ENCODE measurements at places on chromosomes 1 and 21.

DNA sequence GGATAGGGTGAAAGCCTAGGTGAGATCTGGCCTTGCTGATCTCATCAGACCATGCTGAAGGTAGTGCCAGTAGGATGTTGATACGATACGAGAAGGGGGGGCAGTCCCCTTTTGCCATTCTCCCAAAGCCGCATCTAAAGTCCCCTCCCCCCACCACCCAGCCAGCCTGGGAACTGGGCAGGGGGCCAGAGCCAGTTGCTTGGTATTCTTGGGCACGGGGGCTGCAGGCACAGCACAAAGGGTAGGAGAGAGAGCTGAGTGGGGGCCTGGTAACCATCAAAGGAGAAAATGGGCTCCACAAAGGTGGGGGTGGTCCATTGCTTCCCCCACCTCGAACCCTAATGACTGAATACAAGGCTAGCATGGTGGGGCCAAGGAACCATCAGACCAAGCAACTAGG lies 5.4 kb downstream of the PEA15 start:
- DNase-seq = no peak

- DNase-seq = no peak
Measured at GRCh38 chr21:45405819-45406762, 1.1 kb downstream of the COL18A1 start.

- DNase-seq = no peak
Measured at GRCh38 chr1:41641941-41642527, 157.6 kb upstream of the EDN2 start.

DNA sequence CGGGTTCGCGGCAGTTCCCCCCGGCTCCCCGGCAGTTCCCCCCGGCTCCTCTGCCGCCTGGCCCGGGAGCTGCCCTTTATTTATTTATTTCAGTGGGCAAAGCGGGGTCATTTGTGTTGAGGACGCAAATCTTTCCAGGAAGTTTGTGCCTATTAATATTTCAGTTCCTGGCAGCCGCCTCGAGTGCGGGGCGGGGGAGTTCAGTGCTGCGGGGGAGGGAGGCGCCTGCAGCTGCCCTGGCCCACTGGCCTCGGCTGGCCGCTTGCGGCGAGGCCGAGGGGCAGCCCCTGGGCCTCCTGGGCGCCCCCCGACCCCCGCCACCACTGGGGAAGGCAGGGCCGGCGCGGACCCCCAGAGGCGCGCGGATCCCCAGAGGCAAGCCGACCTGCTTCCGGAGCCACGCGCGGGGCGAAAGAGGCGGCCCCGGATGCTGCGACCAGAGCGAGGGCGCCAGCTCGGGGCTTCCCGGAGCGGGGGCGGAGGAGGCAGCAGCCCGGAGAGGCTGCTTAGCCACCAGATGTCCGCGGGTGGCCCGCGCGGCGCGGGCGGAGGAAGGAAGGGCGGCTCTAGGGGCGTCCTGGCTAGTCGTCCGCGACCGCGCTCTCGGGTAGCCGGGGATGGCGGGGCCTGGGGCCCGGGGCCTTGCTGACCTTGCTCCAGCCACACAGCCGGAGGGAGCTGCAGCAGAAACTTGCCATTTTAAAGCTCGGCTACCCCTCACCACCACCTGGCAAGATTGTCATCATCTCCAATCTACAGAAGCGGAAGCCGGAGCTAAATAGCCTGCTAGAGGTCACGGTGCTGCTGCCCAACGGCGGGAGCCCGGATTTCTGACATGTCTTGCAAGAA lies 48.0 kb downstream of the H3-3A start:
- DNase-seq = peak; percentile 55

- no peak for DNase-seq
Measured at GRCh38 chr1:175802407-175803123, 59.2 kb upstream of the TNR start.

DNA sequence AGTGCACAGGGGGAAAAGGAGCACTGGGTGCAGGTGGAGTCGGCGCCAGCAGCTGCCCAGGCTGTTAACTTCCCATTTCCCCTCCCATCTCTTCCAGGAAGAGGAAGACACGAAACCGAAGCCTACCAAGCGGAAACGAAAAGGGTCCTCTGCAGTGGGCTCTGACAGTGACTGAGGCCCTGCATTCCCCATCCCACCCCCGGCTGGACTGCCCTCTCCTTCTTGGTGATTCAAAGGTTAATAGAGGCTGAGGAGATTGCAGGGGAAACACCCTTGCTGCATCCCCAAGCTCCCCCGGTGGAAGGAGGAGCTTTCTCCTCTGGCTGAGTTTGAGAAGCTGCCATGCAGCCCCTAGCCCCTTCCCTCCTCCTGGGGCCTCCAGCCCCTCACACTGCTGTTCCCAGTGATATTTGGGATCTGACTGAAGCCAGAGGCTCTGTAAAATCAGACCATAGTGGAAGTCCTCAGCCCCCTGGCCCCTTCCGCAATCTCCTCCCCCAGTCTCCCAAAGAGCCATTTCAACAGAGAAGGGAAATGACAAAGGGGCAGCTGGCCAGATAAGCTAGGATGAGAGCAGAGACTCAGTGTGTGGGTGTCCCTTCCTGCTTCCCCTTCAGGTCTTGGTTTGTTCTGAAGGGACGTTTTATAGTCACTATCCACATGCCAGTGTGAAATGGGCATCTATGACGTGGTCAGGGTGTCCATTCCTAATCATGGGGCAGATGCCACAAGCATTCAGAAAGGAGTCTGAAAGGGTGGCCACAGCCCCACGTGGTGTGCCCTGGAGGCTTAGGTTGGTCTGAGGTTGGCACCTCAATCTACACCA lies 1.9 kb upstream of the SLC27A3 start:
- no peak for DNase-seq

DNA sequence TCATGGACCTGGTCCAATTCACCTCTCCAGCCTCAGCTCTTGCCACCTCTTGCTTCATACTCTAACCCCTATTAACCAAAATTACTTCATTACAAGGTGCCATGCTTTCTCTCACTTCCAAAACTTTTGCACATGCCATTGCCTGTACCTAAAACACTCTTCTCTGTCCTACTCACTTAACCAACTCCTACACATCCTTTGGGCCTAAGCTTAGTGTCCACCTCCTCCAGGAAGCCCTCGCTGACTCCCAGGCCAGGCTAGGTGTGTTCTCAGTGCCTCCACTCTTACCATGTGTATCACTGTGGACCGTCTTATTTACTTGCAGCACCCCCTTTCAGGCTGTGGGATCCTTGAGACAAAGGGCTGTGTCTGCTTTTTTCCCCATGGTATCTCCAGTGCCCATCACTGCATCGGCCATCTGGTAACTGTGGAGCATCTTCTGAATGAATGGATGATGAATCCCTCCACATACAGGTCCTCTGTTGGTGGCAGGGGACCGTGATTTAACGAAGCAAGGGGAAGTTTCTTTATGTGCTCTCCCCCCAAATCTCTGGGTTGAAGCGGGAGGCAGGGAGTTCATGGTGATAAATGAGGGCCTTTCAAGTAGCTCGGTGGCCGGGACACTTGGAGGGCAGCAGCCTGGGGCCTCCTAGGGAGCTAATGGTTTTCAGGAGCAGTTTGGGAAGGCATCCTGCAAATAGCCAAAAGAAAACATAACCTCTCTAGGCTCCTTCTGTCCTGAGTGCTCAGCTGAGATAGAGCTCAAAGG lies 111.9 kb downstream of the TRABD2B start:
- no peak for DNase-seq

GRCh38 chr1:197342044-197342565 lies 74.1 kb downstream of the CRB1 start:
- no peak for DNase-seq

DNA sequence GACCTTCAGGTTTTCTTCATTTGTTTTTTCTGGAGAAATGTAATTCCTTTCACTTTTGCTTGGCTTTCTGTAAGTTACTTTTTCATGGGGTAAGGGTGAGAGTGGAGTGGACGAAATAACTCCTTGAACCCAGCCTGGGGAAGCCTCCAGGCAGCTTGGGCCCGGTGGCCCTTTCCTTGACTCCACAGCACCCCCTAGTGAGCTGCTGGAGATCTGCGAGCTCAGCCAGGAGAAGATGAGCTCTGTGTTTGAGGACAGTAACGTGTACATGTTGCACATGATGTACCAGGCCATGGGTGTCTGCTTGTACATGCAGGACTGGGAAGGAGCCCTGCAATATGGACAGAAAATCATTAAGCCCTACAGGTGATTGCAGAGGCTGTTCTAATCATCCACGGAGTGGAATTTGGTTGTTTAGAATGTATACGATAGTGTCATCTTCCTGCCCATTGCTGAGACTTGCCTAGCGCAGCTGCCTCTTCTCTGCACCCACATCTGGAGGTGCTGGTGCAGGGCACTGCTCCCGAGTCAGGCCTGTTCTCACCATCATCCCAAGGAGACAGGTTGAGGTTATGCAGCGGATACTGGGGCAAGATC lies 51.0 kb downstream of the SMYD2 start:
- DNase-seq = peak; percentile 19

GRCh38 chr1:42825036-42825851 lies 8.0 kb upstream of the SVBP start:
- no peak for DNase-seq

GRCh38 chr1:23909412-23909811 lies 3.8 kb downstream of the CNR2 start:
- DNase-seq = no peak

DNA sequence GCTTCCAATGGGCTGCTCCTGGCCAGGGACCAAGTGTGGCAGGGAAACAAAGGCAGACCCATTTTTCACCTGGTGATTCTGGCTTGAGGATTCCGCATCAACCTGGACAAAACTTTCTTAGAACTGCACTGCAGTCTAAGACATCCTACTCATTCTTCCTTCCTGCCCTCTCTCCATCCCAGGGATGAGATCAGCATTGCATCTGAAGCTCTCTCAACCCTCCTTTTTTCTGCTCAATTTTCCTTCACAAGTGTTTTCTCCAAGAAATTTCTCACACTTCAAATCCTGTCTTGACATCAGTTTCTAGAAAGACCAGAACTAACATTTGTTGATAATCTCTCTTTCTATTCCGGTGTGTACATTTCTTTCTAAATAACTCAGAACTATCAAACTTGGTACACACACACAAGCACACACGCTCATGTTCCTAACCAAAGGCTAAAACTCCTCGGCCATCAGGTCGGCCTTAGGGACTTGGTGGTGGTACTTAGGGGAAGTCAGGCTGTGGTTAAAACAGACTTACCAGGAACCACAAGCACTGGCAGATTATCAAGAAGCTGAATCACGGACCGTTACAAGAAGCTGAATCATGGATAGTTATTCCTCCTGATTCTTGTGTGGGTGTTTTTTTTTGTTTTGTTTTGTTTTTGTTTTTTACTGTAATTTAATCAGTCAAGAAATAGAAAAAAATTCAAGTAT lies 21.0 kb upstream of the CXADR start:
- no peak for DNase-seq

DNA sequence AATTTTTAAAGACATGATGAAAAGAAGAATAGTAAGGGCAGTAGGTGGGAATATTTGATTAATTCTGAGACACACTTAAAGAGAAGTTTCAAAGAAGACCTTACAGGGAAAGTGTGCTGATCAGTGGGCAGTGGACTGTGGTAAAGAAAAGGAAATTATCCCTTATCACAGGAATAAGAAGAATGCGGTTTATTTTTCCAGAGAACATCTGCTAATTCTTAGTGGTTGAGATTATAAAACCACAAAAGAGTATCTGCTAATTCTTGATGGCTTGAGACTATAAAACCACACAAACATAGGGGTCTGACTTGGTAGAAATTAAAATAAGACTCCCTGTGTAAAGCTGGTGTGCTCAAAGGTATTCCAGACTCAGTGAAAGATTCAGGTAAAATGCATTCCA lies 60.0 kb upstream of the KCTD3 start:
- no peak for DNase-seq

DNA sequence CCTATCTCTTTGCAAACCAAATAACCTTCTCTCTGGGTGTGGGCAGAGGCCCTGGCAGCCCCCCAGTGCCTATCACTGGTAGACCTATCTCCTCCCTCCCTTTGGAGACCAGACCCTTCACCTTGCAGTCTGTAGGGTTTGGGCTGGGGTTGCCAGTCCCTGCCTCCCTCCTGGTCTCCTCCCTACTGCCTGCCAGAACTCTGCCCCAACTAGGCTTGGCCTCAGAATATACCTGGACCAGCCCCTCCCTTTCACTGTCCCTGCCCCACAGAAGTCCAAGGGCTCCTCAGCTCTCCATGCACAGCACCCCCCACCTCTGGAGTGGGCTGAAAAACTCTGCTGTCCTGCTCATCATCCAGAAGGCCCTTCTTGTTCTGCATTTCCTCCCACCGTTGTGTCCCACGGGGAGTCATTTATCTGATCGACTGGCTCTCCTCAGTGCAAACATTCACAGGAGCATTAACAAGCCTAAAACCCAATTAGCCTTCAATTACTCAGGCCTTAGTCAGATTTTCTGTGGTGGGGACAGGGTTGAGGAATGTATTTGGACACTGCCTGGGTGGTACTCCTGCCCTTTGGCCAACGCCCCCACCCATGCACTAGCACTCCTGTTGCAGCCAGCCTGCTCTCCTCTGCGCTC lies 27.7 kb upstream of the DMBX1 start:
- DNase-seq = no peak

DNA sequence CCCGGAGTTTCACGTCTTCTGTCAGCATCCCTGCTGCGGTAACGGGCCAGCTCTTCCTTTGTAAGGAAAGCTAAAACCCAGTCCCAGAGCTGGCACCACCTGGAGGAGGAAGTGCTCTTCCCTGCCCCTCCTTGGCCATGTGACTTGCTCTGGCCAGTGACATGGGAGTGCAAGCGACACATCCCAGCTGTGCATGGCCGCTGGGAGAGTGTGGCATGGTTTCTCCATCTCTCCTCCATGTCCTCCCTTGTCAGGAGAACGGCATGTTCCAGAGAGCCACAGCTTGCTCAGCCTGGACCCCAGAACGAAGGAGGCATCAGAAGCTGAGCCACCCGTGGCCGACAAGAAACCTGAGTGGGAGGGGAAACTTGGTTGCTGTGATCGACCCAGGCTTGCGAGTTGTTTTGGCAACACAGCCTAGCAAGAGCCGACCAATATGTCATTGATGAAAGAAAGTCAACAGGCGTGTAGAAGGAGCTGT lies 2.7 kb upstream of the PRXL2B start:
- peak; percentile 61 for DNase-seq

DNA sequence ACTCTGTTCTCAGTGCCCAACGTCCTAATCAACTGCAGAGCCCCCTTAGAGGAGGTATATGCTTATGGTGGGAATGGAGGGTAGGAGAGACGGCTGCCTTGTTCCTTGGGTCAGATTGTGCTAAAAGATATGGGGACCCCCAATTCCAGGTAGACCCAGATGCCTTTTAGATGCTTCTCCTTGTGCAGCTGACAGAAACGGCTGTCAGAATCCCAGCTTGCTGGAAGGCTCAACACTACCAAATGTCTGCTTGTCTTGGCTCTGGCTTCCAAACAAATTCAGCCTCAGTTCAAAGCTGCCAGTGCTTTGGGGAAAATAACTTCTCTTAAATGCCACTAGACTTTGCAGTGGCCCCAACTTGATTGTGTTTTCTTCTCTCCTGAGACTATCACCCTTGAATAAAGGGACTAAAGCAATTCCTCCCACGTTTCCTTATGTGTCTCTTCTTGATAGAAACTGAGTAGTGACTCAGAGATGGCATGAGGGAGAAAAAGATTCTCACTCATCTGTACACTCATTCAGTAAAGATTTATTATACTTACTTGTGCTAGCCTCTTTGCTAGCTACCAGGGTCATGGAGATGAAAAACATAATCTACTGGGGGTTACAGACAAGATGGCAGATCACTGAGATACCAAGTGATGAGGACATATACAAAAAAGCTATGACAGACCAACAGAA lies 3.4 kb upstream of the RNF19B start:
- DNase-seq = no peak

Measured in NCI-H510A treated with DMSO at 0.1 percent for 48 hours (cell line).